ENCODE measurements at places on chromosomes 5 and 9.

- DNase-seq, result no peak
Measured at GRCh38 chr5:33701251-33701650, 190.5 kb downstream of the ADAMTS12 start.

DNA sequence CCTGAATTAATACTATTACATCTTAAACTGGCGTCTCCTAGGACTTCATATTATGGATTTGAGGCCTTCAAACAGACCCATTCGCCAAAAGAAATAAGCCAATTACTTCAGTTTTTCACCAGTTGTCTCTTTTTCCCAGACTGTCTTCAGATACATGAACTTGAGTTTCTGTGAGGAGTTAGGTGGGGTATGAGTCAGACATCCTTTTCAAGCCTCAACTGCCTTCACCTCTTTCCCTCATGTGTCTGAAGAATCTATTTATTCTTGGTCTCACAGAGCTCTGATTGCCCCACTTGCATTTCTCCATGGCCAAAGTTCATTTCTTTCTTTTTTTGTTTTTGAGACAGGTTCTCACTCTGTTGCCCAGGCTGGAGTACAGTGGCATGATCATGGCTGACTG lies 12.5 kb downstream of the WNT8A start:
- no peak for DNase-seq

- DNase-seq, result no peak
Measured at GRCh38 chr5:137649228-137649935, 86.5 kb downstream of the KLHL3 start.

GRCh38 chr5:177362292-177362609 lies 4.5 kb downstream of the RGS14 start:
- no peak for DNase-seq

GRCh38 chr9:135818718-135819475 lies 88.4 kb downstream of the CAMSAP1 start:
- no peak for DNase-seq

- no peak for DNase-seq
Measured at GRCh38 chr5:104942735-104943134, 1380.1 kb upstream of the NUDT12 start.

DNA sequence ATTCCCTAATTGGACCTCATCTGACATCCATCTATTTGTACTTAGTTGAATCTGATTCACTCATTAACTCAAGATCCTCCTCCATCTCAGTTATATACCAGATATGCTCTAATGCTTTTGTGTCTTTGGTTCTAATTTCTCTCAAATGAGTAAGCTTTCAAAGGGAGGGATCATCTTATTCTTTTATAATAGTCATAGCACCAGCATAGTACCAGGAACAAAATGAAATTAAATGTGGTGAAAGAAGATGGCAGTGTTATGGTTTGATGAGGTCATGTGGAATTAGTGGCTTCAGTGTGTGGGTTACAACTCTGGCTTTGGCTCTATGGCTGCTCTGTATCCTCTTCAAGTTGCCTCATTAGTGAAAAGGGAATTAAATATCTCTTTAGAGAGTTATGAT lies 32.5 kb upstream of the ZNF366 start:
- no peak for DNase-seq

DNA sequence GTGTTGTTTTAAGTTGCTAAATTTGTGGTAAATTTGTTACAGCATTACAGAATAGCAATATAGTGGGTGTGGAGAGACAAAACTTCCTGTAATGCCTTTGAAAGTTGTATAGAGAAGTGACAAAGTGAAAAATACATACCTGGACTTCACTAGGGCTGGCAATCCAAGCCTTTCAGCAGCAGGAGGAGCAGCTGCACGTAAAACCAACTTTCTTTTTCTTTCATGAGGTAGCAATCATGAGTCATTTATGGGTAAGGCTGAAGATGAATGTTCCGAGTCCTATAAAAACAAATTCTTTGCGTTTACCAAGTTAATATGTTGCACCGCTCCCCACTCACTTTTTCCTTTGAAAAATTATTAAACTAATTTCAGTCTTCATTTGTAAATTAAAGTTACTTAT lies 1138.2 kb downstream of the TAF11L14 start:
- no peak for DNase-seq

GRCh38 chr5:114857941-114858551 lies 311.7 kb downstream of the TRIM36 start:
- no peak for DNase-seq

- DNase-seq, result no peak
Measured at GRCh38 chr5:159322180-159322579, 8.1 kb downstream of the IL12B start.

DNA sequence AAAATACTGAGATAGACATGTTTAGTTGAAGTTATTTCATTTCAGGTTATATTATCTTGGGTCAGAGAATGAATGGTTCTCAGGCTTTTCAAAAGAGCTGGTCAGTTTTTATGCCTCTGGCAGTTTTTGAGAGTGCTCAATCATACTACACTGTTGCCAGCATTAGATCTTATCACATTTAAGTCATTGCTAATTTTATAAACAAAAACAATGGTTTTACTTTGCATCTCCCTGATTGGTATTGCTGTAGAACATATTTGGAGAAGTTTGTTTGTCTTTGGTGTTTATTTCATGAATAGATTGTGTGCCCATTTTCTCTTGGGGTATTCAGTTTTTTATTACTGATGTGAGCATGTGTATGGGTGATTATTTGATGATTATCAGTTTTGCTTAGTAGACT lies 1.5 kb downstream of the CATSPER3 start:
- DNase-seq, result no peak

DNA sequence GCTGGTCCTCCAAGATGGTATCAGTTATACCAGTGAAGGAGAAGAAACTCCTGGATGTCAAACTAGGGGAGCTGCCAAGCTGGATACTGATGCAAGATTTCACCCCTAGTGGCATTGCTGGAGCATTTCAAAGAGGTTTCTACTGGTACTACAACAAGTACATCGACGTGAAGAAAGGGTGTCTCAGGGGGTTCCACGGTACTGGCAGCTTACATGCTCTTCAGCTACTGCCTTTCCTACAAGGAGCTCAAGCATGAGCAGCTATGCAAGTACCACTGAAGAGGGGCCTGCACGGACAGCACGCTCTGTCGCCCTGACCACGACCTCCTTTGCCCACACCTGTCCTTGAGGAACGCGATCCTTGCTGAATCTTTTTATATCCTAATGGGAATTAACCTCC lies 19.5 kb downstream of the ACTL7B start:
- no peak for DNase-seq

DNA sequence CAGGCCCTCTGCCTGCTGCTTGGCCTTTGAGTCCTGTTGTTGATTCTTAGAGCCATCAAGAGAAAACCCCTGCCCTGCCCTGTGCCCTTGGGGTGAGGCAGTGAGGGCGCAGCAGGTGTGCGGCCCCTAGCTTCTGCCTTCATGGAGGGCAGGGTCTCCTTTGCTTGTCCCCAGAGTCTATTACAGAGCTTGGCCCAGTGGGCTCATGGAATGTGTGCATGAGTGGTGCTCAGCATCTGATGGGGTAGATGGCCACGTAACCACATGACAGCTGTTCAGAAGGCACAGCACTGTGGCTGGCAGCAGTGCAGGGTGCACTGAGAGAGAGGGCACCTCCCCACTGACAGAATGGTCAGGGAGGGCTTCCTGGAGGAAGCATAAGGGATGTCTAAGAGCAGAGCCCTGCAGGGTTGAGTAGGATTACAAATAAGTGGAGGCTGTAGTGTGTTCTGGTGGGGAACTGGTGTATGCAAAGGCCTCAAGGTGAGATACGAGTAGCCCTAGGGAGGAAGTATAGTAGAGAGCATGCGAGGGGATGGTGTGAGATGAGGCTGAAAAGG lies 70.8 kb downstream of the MACROH2A1 start:
- DNase-seq, result no peak

- DNase-seq, result no peak
Measured at GRCh38 chr5:177997319-177997670, 1.3 kb upstream of the PROP1 start.

GRCh38 chr5:173679909-173680630 lies 63.6 kb upstream of the BOD1 start:
- DNase-seq, result no peak

- DNase-seq, result no peak
Measured at GRCh38 chr5:73587923-73588322, 22.4 kb downstream of the UTP15 start.

- DNase-seq, result no peak
Measured at GRCh38 chr9:76267284-76267652, 127.0 kb downstream of the RFK start.

GRCh38 chr5:80277191-80277590 lies 21.3 kb upstream of the SERINC5 start:
- no peak for DNase-seq

GRCh38 chr5:4576908-4577307 lies 563.2 kb upstream of the ADAMTS16 start:
- DNase-seq, result no peak

- no peak for DNase-seq
Measured at GRCh38 chr5:88391116-88391515, 122.5 kb upstream of the TMEM161B start.

GRCh38 chr9:18596920-18597319 lies 123.0 kb downstream of the ADAMTSL1 start:
- no peak for DNase-seq

GRCh38 chr5:17737092-17737491 lies 102.8 kb downstream of the TAF11L14 start:
- no peak for DNase-seq

GRCh38 chr9:131739133-131739958 lies 530 bp downstream of the RAPGEF1 start:
- DNase-seq, result no peak

- no peak for DNase-seq
Measured at GRCh38 chr5:32834251-32834650, 123.1 kb downstream of the NPR3 start.

DNA sequence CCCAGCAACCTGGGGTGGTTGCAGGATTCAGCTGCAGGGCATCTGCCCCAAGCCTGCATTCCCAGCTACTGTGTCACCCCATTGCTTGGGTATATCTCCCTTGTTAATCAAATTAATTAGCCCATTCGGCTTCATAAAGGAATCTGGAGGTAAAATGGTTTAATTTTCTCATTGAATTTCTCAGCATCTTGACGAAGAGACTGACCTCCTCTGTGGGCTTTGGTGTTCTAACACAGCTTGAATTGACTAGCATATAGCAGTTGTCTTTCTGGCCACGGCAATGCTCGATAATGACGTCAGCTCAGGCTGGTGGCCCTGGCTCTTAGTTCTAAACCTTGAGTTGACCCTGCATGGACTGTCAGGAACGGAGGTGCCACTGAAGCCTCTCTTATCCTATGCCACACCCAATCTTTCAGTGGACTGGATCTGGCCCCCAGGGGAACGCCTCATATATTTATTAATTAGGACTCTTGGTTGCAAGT lies 72.4 kb downstream of the MSX2 start:
- no peak for DNase-seq

- DNase-seq, result no peak
Measured at GRCh38 chr9:130544364-130544763, 35.0 kb upstream of the FUBP3 start.

- DNase-seq, result no peak
Measured at GRCh38 chr5:132425975-132426524, 56.5 kb downstream of the SLC22A5 start.

GRCh38 chr5:148725675-148726074 lies 71.3 kb upstream of the HTR4 start:
- DNase-seq, result no peak

GRCh38 chr5:143011585-143011984 lies 241.4 kb downstream of the ARHGAP26 start:
- no peak for DNase-seq

- DNase-seq, result no peak
Measured at GRCh38 chr5:2007878-2008501, 125.3 kb upstream of the IRX4 start.

DNA sequence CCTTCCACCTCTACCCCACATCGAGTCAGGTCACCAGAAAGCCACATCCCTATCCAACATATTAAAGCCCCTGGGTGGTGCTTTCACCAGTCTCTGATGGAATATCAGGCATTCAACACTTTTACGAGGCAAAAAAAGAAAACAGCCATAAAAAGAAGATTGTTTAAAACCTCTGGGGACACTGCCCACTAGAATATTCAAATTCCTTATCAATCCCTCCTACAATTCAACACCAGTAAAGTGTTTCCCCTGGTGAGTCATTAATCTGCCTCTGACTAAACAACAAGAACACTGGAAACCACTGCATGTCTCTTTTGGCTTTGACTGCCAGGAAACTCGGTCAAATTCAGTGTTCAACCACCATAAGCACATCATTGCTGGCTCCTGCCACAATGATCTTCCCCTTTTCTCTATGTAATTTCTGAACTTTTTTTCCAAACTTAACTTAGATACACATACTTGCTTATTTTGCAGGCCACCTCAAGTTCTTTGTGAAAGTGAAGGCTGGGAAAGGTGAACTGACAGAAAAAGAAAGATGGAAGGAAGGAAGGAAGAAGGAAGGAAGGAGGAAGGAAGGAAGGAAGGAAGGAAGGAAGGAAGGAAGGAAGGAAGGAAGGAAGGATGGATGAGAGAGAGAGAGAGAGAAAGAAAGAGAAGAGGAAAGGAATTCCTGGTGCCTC lies 105.3 kb downstream of the PAX5 start:
- no peak for DNase-seq

DNA sequence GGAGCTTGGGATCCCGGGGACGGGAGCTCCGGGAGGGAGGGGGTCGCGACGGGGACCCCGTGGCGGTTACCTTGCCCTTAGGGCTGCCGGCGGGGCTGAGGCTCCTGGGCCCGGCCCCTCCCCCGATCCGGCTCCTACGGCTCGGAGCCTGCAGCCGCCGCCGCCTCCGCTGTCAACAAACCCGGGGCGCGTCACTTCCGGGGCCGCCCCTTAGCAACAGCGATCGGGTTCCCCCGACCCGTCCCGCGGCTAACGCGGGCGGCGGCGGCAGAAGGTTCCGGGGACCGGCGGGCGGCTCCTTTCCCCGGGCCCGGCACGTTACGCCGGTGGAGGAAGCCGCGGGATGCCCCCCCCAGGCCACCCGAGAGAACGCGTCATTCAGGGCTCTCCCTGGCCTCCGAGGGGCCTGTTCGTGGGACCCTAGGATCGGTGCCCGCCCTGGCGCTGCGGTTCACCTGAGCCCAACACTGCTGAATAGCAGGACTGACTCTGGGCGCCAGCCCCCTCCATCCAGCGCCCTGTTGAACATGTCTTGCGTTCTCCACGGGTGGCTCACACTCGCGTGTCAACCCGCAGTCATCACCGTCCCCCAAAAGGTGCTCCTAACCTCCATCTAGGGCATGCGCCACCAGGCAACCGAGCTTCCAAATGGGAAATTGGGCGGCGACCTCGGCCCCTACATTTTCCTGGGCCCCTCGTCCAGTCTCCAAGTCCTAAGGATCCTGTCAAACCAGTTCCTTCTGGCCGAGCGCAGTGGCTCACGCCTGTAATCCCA lies at the start of gene ZER1:
ZER1 (minus strand) TSS at position 183 of the 775 bp plus-strand sequence. CDS start 16,362 bp downstream, outside the sequence.
- peak; percentile 81 for DNase-seq

DNA sequence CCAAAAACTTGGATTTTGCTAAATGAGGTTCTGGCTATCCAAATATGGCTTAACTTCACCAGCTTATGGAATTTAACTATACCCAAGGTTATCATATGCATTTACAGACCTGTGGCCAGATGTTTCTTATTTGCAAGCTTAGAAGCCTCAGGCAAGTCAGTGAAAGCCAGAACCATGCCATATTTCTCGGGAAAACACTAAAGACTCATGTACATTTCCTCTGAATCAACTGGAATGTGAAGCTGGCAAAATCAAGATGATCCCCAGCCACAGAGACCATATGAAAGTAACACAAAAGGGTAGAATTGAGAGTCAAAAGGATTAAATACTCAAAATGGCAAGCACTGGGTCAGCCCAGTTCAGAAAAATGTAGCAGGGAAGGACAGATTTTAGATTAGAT lies 76.4 kb upstream of the SLC1A1 start:
- DNase-seq, result no peak

- DNase-seq, result no peak
Measured at GRCh38 chr5:15366676-15367391, 133.1 kb upstream of the FBXL7 start.

- DNase-seq, result no peak
Measured at GRCh38 chr9:17776735-17777134, 197.9 kb downstream of the SH3GL2 start.

Data from bone marrow (tissue), 2 donors.